T-cell (primary cell): ENCODE measurements at places on chromosomes 3 and 15. TPM values are rescaled to one million over a fixed set of nuclear protein-coding genes. Genes with fewer than 3 reads are reported as not detected.
A peak's percentile ranks its signal among the peaks of the same experiment; 100 is the strongest.

DNA sequence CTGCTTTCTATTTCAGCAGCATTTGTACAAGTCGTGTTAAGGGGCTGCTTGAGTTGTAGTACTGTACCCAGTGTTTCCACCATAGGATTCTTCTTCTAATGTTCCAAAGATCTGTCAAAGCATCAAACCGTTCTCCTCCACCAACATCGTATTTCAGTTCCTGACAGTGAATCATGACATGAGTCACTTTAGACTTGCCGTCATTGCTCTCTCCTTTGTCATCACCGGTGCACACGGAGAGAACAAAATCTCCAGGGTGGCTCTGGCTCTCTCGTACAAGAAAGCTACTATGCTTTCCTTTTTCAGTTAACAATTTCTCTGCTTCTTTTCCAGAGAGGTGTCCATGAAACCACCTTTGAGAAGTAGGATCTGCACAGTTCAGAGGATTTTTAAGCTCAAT lies 270.9 kb upstream of the CCDC54 start:
- no peaks in the 10 kb centered on the region for H3K4me1 ChIP-seq
- DNase-seq: no peak
- no peaks in the 10 kb centered on the region for H3K36me3 ChIP-seq
- no peaks in the 10 kb centered on the region for H3K27me3 ChIP-seq
- no peak overlapping the region for H3K27ac ChIP-seq

DNA sequence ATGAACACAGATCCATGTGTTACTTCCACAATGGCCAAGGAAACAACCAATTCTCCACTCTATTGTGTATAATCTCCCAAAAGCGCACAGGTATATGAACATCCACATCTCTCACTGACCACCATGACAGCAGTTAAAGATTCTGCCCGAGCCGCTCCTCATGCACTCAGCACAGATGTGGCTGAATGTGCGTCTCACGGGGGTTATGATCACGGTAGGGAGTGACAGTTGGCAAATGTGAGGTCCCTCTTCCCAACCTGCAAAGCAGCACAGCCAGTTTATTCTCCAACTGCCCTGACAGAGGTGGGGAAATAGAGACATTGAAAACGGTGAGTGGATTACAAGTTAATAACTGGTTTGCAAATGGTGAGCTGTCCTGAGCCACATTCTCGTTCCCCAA lies 17.6 kb downstream of the FOXP1 start:
- DNase-seq: no peak
- no peaks in the 10 kb centered on the region for H3K36me3 ChIP-seq
- H3K27me3 ChIP-seq: no peaks in the 10 kb centered on the region
- no peak overlapping the region for H3K27ac ChIP-seq
- no peak overlapping the region for H3K4me3 ChIP-seq

DNA sequence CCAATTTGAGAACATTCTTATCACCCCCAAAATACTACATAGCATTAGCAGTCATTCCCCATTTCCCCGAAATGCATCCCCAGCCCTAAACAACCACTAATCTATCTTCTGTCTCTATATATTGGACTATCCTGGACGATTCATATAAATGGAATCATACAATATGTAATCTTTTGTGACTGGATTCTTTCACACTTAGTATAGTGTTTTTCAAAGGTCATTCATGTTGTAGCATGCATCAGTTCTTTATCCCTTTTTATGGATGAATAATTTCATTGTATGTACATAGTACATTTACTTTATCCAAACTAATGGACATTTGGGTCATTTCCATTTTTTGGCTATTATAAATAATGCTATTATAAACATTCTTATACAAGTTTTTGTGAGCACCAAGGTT lies 27.5 kb upstream of the EIF1B start:
- no peak overlapping the region for H3K27ac ChIP-seq
- no peaks in the 10 kb centered on the region for H3K4me1 ChIP-seq
- H3K36me3 ChIP-seq: no peaks in the 10 kb centered on the region
- H3K27me3 ChIP-seq: no peaks in the 10 kb centered on the region
- DNase-seq: no peak

- no peaks in the 10 kb centered on the region for H3K4me1 ChIP-seq
- H3K27ac ChIP-seq: no peak overlapping the region
- no peaks in the 10 kb centered on the region for H3K36me3 ChIP-seq
- DNase-seq: no peak
- peaks cover 12% of the 10 kb centered on the region for H3K27me3 ChIP-seq
- H3K4me3 ChIP-seq: no peak overlapping the region
These were observed 24.6 kb downstream of the ITGA11 start for GRCh38 chr15:68407141-68407885.

- no peaks in the 10 kb centered on the region for H3K27me3 ChIP-seq
- H3K27ac ChIP-seq: no peak overlapping the region
- H3K4me1 ChIP-seq: no peaks in the 10 kb centered on the region
- H3K36me3 ChIP-seq: no peaks in the 10 kb centered on the region
These were observed 179.9 kb upstream of the PFN2 start for GRCh38 chr3:150150633-150151032.

GRCh38 chr3:61877359-61878138 lies 316.2 kb downstream of the PTPRG start:
- no peak overlapping the region for H3K27ac ChIP-seq
- H3K4me3 ChIP-seq: no peak overlapping the region
- H3K27me3 ChIP-seq: no peaks in the 10 kb centered on the region
- H3K36me3 ChIP-seq: no peaks in the 10 kb centered on the region

DNA sequence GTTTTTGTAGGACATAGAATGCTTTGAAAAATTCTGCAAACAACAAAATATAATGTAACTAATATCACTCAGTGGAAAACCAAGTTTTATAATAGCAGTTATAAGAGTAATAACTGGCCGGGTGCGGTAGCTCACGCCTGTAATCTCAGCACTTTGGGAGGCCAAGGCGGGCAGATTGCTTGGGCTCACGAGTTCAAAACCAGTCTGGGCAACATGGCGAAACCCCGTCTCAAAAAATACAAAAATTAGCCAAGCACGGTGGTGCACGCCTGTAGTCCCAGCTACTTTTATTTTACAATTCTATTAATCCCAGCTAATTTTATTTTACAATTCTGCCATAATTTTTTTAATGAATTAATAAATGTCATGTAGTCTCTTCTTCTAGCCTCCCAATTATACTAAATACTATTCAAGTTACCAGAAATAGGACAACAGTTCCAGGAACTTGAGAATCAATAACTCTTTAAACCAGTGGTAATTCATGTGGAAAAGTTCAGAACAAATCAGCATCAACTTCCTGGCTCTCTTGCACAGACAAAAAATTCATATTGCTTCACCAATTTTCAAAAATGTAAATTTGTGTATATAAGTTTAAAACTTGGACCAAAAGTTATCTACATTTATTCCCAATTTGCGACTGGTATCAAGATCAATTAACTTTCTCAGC lies 2.2 kb downstream of the DENND4A start:
- H3K36me3 ChIP-seq: peaks cover 4% of the 10 kb centered on the region
- peak overlapping the region; percentile 13 for H3K4me3 ChIP-seq
- peak overlapping the region; percentile 99 for H3K27ac ChIP-seq
- no peak for DNase-seq

The AGTR1 gene
- not detected for total RNA-seq

The TTLL13 gene
- total RNA-seq: 0.47 TPM

The MAP1A gene
- total RNA-seq: 2.3 TPM
